DND-41 (cell line): ENCODE measurements at places on chromosomes 2 and 18.

DNA sequence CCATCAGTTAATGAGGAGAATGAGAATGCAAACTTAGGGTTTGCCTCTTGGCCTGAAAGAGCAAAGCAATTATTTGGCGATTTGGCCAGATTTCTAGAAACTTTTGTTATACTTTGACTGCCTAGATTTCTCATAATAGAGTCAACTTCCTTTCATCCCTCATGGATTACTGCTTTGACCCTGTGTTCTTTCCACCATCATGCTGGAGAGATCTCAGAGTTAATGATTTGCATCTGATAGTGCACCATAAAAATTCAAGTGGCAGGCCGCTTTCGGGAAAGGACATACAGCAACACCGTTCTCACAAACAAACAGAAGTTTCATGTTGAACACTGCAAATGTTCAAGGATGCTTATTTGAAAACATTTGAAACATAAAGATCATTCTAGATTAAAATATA, 143.7 kb upstream of the ZFP36L2 start:
- DNase-seq, result no peak
- no peaks in the 10 kb centered on the region; the same call in 1 of the 2 replicates for H3K36me3 ChIP-seq
- no peak overlapping the region for H3K27ac ChIP-seq
- H3K4me3 ChIP-seq, result no peak overlapping the region
- no peaks in the 10 kb centered on the region for H3K27me3 ChIP-seq

DNA sequence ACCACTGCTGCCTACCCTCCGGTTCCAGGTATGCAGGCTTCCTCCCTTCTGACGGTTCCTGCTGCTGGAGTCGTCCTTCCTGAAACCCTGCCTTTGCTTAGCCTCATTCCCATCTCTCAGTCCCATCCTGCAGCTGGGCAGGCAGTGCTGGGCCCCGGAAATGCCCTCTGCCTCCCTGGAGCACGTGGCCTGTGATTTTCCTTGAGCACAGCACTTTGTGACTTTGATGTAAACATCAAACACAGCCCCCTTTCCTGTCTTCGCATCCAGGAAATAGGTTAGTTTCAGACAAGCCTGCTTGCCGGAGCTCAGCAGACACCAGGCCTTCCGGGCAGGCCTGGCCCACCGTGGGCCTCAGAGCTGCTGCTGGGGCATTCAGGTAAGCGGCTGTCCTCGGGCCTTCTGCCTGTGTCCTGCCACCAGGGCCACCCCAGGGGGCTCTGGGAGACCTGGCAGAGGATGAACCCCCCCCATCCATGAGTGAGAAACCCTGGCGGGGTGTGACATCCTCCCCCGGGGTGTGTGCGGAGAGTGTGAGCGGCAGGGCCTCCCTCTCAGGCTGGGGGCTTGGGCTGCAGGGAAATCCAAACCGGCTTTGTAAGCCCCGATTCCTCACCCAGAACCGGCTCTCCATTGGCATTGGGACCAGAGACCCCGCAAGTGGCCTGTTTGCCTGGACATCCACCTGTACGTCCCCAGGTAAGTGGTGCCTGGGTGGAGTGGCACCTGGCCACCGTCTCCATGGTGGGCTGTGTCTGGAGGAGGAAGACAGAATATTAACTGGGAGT, at the start of gene ZAP70:
Gene ZAP70, plus strand, starts transcription at position 281 of the 788 bp plus-strand sequence. CDS start 10,461 bp downstream, outside the sequence.
- DNase-seq, result peak; percentile 89
- H3K4me3 ChIP-seq, result peak within 1 kb of the TSS; percentile 87
- no peaks in the 10 kb centered on the region for H3K27me3 ChIP-seq
- H3K4me1 ChIP-seq, result peaks cover 77% of the 10 kb centered on the region
- peaks cover 41% of the 10 kb centered on the region for H3K36me3 ChIP-seq
- H3K27ac ChIP-seq, result peak within 1 kb of the TSS; percentile 98

GRCh38 chr2:200523604-200524003, 2.4 kb upstream of the SGO2 start:
- peaks cover 27% of the 10 kb centered on the region for H3K4me1 ChIP-seq
- H3K27ac ChIP-seq, result no peak overlapping the region
- no peak overlapping the region for H3K4me3 ChIP-seq
- H3K27me3 ChIP-seq, result peaks cover 2% of the 10 kb centered on the region

- H3K27ac ChIP-seq, result no peak overlapping the region
- H3K4me3 ChIP-seq, result no peak overlapping the region
- DNase-seq, result no peak
- no peaks in the 10 kb centered on the region for H3K36me3 ChIP-seq
Measured at GRCh38 chr18:49756671-49757362, 56.5 kb downstream of the ACAA2 start.

- no peak for DNase-seq
- no peaks in the 10 kb centered on the region for H3K36me3 ChIP-seq
- H3K4me1 ChIP-seq, result no peaks in the 10 kb centered on the region
- no peak overlapping the region for H3K4me3 ChIP-seq
- no peak overlapping the region for H3K27ac ChIP-seq
- H3K27me3 ChIP-seq, result peaks cover 3% of the 10 kb centered on the region
Measured at GRCh38 chr18:75658330-75658729, 230.8 kb upstream of the SMIM21 start.

- no peaks in the 10 kb centered on the region for H3K27me3 ChIP-seq
- H3K36me3 ChIP-seq, result no peaks in the 10 kb centered on the region
- no peak overlapping the region for H3K4me3 ChIP-seq
- DNase-seq, result no peak
- no peaks in the 10 kb centered on the region for H3K4me1 ChIP-seq
- H3K27ac ChIP-seq, result no peak overlapping the region
Measured at GRCh38 chr2:64928813-64929212, 60.4 kb upstream of the SLC1A4 start.

- H3K27ac ChIP-seq, result no peak overlapping the region
- H3K4me3 ChIP-seq, result no peak overlapping the region
- no peaks in the 10 kb centered on the region for H3K36me3 ChIP-seq
- no peaks in the 10 kb centered on the region for H3K4me1 ChIP-seq
Measured at GRCh38 chr2:132550946-132551345, 119.1 kb downstream of the LYPD1 start.

- H3K27me3 ChIP-seq, result no peaks in the 10 kb centered on the region
- H3K4me1 ChIP-seq, result no peaks in the 10 kb centered on the region
- no peak overlapping the region for H3K27ac ChIP-seq
- DNase-seq, result no peak
Measured at GRCh38 chr2:7165736-7166135, 248.5 kb downstream of the RNF144A start.

DNA sequence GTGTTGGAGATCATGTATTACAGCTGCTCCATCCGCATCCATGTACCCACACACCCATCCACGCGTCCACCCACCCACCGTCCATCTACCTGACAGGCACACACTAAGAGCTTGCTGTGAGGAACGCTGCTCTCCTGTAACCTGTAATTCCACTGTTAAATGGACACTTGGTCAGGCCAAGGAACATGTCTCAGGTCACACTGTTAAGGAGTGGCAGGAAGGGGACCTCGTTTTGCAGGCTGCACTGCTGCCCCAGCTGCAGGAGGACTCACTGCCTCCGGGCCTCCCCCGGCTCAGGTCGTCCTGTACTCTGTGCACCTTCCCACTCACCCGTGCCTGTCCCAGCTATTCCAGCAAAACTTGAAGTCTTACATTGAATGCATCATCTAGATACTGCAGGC, 170.5 kb downstream of the EIPR1 start:
- no peak for DNase-seq
- H3K4me3 ChIP-seq, result no peak overlapping the region
- no peaks in the 10 kb centered on the region for H3K36me3 ChIP-seq
- H3K27ac ChIP-seq, result no peak overlapping the region

DNA sequence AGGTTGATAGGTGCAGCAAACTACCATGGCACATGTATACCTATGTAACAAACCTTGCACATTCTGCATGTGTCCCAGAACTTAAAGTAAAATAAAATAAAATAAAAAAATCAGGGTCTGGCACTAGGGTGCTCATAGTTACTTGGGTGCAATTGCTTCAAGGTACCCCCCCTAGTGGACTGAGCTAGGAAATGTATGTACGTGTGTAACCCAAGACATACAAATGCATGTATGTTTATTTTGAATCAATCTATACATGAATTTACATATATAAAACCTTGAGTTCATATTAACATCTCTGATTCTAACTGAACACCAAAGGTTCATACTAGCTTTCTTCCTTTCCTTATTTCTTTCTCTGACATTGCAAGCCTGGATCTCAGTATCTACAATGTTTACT, 51.5 kb downstream of the USP37 start:
- DNase-seq, result no peak
- no peak overlapping the region for H3K27ac ChIP-seq
- H3K27me3 ChIP-seq, result no peaks in the 10 kb centered on the region
- H3K4me3 ChIP-seq, result no peak overlapping the region

DNA sequence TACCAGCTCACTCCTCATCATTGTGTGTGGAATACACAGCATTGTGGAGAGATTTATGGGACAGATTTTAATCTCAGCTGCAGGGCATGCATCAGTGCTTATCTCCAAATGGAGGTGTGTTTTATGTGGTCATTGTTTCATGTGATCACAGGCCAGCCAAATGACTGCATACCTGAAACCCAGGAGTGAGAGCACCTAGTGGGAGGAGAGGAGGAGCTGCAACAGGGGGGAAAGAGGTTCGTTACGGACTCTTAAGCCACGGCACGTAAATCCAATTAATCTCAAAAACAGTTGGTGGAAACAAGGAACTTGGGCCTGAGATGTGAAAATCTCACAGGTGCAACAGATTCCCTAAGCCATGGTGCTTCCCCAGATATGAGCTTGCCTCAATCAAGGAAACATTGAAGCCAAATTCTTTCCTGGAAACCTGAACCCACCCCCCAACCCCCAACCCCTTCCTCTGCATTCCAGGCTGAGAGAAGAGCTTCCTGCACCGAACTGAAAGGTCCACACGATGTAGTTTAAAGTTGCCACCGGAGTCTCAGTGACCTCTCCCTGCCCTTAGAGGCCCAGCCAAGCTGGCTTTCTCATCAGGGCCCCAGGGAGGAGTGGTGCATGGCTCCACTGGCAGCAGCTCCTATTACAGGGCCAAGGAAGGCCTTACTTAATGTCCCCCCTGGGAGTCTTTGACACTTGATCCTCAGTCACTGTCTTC, 167.4 kb downstream of the C1D start:
- H3K4me1 ChIP-seq, result no peaks in the 10 kb centered on the region
- H3K27ac ChIP-seq, result no peak overlapping the region
- no peaks in the 10 kb centered on the region for H3K27me3 ChIP-seq
- no peak for DNase-seq
- H3K36me3 ChIP-seq, result no peaks in the 10 kb centered on the region
